Right kidney (tissue), 9 donors: ENCODE measurements at places on chromosomes 3 and 15.
A peak's percentile ranks its signal among the peaks of the same experiment; 100 is the strongest.

DNA sequence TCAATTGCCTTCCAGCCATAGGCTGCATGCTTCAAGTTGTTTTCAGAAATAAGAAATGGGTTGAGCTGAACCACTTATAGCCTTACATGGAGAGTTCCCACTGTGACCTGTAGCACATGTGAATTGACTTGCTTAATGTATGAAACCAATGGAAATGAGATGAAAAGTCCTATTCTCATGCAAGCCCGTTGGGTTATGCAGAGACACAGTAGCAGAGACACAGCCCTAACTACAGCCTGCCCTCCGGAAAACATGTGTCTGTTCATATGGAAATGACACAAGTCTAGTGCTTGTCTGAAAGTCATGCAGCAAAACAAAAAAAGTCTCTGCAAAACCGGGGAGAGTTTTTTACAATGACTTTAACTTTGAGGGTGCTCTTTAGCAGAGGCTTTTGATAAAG is 14.5 kb downstream of the HIGD2B start:
- no peak for DNase-seq

DNA sequence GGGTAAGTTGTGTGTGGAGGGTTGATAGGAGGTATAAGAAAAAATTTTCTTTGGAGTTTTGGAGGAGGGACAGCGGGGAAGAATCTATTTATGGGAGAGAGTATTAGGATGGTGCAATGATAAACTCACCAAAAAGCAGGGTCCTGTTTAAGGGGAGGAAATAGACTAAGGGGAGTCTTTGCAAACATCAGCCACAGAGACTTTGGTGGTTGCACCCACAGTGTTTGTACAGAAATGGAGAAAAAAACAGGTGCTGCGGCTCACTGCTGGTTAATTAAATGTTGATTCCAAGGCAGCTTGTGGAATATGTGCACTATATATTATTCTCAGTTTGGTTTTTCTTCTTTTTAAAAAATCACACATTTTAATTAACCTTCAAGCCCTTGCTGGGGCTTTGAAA is 182.1 kb downstream of the NECTIN3 start:
- no peak for DNase-seq

DNA sequence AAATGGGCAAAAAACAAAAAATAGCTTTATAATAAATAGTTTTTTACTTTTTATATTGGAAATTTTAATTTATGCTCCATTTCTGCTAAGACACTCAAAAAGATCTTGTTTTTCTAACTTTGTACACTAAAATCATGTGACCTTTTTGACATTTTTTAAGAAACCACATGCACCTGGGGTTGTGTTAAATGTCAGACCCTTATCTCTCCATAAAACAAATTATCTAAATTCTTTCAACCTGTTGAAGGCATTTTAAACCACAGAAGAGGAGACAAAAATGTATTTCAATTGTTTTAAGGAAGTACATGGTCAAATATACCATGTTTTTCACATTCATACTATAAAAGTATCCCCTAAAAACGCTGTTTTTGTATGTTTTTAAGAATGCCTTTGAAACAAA is 29.2 kb downstream of the IFT80 start:
- DNase-seq = no peak

DNA sequence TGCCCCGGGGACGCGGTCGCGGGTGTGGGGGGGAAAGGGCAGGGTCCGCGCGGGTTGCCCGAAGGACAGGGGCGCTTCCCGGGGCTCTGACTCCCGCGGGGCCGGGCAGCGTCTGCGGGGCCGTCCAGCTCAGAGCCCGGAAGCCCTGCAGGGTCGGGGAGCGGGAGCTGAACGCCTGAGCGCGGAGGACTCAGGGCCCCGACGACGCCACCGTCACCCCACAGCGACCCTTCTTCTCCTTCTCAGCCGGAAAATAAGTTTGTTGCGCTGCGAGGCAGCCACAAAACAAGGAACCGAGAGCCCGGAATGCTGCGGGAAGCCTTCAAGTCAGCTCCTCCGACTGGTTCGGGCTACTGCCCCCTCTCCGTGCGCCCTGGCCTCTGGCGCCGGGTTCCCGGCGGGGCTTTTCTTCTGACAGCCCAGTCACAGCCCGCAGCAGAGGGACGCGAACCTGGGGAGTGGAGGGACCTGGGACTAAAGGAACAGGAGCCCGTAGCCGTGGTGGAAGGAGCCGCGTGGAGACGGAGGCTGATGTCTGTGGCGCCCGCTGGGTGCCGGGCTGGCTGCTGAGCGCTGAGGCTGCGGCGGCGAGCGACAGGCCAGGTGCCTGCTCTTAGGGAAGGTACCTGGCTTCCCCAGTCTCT is 484 bp downstream of the CNTN4 start:
- DNase-seq = peak; percentile 89

DNA sequence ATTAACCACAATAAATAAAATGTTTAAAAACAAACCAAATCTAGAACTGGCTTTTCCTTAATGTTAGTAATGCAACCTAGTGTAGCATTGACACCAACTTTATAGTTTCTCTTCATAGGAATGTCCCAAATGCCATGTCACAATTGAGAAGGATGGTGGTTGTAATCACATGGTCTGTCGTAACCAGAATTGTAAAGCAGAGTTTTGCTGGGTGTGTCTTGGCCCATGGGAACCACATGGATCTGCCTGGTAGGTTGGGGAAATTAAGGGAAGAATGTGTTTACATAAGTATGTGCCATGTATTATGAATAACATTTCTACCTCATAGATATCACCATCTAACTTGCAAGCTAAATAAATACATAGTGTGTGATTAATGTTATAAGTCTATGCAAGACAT is 84.4 kb upstream of the GOLGA6B start:
- DNase-seq = no peak
